CD4-positive, alpha-beta T cell treated with Interleukin-6 for 4 hours (primary cell): ENCODE measurements at places on chromosomes 6 and 20.

GRCh38 chr20:13671512-13671911, 32.8 kb upstream of the TASP1 start:
- DNase-seq, result no peak

GRCh38 chr20:50804437-50805348, 9.8 kb downstream of the BCAS4 start:
- DNase-seq, result peak; percentile 49

- no peak for DNase-seq
Observed at GRCh38 chr20:61742097-61742825, 323.4 kb downstream of the TAF4 start.

GRCh38 chr6:45483021-45483420, 105.3 kb upstream of the SUPT3H start:
- DNase-seq, result no peak

DNA sequence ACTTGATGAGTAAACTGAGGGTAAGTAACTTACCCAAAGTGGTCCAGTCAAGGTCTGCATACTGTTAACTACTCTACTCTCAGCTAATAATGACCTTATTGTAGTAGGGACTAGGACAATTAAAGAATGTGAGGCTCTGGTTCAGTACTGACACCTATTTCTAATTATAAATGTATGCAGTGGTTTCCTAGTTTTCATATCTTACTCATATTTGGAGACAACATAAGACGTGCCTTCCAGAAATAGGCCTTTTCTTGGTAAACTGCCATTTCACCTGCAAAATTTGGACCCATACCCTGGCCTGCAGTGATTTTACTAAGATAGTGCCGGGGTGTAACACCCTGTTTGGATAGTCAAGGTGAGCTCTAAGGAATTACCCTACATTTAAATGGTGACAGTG, 24.7 kb downstream of the GJA1 start:
- DNase-seq, result no peak

- no peak for DNase-seq
Observed at GRCh38 chr6:7249946-7250643, 62.9 kb downstream of the SSR1 start.

DNA sequence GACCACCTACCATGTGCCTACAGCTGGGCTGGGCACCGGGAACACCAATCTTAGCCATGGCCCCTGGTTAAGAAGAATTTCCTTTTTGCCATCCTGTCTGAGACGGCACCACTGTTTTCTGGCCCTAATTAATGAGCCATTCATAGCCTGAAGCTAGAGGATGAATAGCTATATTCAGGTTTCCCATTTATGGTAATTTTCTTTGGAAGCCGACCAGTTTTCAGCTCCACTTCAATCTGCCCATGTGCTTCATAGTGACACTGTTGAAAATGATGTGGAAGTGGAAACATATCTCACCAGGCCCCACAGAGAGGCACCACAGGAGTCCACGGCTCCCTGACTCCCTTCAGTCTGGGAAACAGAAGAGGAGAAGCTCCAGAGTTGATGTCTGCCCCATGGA, 22.6 kb upstream of the ULBP3 start:
- DNase-seq, result no peak

GRCh38 chr6:71510856-71511255, 222.2 kb downstream of the OGFRL1 start:
- no peak for DNase-seq

DNA sequence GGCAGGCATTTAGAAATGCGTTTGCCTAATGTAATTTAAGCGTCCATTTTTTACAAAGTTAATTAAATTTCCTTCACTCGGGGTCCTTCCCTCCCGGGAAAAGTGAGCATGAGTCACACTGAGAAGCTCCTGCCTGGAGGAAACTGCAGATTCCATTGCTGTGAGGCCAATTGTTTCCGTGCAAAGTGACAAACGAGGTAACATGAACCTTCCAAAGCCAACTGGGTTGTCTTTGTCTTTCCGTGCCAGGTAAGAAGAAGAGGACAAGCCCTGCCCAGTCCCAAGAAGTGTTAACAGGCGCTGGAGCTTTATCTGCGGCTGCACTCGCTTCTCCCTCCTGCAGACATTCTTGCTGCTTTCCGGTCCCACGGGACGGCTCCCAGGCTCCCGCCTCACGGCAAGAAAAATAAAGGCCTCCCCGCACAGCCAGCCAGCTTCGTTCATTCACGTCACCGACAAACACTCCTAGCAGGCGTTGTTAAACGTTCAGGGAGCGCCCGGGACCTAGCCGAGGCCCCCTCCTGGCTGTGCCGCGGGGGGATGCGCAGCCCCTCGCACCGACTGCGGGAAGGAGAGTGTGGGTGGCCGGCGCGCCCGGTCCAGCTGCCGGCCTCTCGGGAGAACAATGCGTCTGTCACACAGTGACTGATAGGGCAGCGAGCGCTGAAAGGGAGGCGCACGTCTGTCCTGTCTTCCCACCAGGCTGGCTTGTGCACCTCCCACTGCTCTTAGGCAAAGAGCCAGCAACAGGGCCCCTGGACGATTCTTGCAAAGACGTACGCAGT, 61.5 kb upstream of the HDDC2 start:
- no peak for DNase-seq

- no peak for DNase-seq
Observed at GRCh38 chr6:53294611-53295010, 54.1 kb downstream of the ELOVL5 start.

GRCh38 chr20:48492015-48492714, 335.6 kb downstream of the PREX1 start:
- no peak for DNase-seq

DNA sequence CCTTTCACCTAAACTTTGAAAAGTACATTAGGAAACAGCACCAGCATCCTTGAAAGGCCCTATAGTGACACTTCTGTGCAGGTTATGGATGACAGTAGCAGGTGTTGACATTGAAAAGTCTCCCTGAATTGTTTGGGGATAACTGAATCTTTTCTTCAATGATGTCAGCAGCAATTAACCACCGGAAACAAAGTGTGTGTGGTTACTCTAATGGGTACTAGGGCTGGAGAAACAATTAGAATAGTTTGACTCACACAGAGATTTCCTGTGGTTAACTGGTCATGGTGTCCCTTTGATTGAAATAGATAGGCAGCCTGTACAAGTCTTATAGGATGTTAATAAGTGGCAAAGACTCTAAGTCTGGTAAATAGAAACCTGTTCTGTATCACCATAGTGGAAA, 189.1 kb downstream of the TBX18 start:
- no peak for DNase-seq

DNA sequence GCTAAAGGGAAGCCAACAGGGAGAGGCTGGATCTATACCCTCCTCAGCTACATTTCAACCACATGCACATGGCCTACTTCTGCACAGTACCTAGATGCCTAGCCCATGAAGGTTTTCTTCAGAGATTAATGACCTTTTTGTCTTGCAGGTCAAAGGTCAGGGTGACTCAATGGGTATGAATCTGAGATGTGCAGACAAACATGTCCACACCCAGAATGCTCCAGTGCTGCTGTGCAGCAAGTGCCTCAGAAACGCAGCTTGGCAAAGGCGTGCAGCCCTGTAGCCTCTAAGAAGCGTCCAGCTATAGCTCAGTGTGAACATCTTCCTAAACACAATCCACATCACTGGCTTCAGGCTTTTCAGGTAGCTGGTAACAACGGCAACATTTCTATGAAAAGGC, 24.4 kb downstream of the MAP1LC3A start:
- DNase-seq, result no peak

GRCh38 chr6:73893696-73894095, 197.7 kb downstream of the CD109 start:
- no peak for DNase-seq

DNA sequence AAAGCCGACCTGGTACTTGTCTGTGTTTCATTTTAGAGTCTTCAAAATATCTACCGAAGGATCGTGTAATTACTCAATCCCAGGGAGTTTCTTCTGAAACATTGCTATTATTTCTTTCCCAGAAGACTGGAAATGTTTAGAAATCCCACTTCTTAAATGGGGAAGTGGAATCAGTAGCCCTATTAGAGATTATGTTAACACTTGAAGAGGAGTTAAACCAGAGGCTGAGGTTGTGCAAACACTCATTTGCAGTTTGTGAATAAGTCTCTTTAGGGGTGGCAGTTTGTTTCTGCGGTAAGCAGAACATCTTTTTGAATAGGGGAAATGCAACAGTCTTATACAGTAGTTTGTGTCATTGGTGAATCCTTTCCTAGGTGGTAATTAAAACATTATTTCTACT, 21.3 kb downstream of the DSP start:
- DNase-seq, result no peak

DNA sequence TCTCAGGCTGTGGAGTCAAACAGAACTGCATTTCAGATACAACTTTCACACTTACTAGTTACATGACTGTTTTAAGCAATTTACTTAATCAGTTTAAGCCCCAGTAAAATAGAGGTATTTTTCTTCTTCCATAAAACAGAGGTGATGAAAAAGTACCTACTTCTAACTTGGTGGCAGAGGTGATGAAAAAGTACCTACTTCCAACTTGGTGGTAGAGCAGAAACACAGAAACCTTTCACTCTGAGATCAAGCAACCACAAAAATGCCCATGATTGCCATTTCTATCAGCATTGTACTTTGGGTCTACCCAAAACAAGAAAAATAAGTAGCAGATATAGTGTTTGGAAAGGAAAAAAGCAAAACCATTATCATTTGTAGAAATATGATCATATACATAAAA, 148.7 kb downstream of the OPRM1 start:
- DNase-seq, result no peak

GRCh38 chr6:116191881-116192280, 62.0 kb downstream of the TSPYL4 start:
- no peak for DNase-seq

GRCh38 chr6:20291764-20292580, 79.7 kb upstream of the MBOAT1 start:
- DNase-seq, result peak; percentile 81

GRCh38 chr6:155398221-155398620, 57.4 kb downstream of the NOX3 start:
- no peak for DNase-seq

DNA sequence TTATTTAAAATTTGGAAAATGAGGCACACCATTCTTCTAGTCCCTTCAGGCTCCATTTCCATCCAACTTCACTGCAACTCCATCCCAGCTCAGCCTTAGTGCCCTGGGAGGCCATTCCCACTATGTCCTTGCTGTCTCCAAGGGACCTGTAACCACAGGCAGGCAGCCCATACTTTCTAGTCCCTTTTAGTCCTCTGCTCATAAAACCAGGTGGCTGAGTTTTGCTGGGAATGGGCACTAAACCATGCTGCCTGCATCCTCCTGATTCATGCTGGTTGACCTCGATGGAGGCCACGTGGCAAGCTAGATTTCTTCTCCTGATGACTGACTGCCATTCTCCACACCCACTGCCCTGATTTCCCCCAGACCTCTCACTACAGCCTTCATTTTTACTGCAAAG, 27.5 kb upstream of the MYMX start:
- no peak for DNase-seq

- DNase-seq, result no peak
Observed at GRCh38 chr6:49430866-49431265, 32.2 kb downstream of the MMUT start.

DNA sequence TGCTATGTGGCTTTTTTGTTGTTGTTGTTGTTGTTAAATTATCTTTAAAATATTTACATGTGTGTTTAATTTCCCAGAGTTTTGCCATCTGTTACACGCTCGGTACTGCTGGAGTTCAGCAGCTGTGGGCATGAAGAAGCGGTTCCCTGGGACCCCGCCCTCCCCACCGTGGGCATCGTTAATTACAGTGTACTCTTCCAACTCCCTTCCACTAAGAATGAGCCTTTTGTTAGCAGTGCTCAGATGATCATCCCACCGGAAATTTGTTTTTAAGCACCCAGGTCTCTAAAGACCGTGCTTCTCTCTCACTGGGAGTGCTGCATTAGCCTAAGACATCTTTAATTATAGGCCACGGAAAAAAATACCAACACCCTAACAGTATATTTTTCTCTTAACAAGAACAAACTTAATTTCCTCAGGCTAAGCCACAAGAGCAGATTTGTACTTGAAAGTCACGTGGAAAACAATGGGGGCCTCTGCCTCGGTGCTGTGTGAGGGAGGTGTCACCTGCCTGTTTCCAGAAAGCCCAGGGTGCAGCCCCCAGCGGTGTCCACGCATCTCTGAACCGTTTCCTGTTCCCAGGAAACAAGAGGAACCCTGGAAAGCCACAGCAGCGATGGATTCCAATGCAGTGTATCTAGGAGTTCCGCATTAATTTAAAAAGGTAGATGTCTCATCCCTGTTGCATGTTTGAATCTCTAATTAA, 113.3 kb upstream of the FRMD1 start:
- DNase-seq, result no peak

DNA sequence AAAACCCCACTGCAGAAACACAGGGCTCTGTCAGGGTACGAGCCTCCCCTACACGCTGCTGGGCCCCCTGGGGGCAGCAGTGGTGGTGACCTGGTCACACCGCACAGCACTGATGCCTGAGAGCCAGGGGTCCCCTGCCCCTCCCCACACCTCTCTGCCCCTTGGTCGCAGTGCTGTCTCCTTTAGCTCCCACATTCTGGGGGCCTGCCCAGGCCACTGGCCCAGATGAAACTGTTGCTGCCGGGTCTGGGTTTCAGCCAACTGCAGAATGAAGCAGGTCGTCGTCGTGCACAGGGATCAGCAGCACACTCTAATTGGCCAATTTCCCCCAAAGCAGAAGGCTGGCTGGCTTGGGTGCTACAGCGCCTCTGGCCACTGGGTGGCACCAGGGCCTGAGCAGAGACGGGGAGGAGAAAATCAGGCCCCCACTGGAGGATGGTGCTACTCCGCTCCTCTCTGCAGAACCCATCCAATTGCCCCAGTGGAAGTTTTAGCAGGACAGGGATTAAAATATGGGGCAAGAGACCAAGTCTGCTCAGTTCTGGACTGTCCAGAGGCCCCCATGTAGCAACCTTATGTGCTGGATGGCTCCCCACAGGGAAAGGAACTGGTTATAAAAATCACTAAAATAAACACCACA, 26.1 kb downstream of the DIDO1 start:
- DNase-seq, result peak; percentile 79

- DNase-seq, result peak; percentile 52
Observed at GRCh38 chr20:36836591-36837269, 39.2 kb upstream of the TLDC2 start.
